ENCODE measurements at places on chromosomes 5 and 9.

DNA sequence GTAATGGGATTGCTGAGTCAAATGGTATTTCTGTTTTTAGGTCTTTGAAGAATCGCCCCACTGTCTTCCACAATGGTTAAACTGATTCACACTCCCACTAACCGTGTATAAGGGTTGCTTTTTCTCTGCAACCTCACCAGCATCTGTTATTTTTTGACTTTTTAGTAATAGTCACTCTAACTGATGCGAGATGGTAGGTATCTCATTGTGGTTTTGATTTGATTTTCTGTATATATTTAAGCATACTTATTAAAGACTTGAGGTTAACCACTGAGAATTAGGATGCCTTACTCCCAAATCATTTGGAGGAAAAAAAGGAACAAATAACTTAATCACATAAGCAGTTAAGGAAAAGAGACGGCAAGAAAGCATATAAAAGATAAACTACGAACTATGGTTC lies 181.6 kb upstream of the FST start:
- no peak for DNase-seq

DNA sequence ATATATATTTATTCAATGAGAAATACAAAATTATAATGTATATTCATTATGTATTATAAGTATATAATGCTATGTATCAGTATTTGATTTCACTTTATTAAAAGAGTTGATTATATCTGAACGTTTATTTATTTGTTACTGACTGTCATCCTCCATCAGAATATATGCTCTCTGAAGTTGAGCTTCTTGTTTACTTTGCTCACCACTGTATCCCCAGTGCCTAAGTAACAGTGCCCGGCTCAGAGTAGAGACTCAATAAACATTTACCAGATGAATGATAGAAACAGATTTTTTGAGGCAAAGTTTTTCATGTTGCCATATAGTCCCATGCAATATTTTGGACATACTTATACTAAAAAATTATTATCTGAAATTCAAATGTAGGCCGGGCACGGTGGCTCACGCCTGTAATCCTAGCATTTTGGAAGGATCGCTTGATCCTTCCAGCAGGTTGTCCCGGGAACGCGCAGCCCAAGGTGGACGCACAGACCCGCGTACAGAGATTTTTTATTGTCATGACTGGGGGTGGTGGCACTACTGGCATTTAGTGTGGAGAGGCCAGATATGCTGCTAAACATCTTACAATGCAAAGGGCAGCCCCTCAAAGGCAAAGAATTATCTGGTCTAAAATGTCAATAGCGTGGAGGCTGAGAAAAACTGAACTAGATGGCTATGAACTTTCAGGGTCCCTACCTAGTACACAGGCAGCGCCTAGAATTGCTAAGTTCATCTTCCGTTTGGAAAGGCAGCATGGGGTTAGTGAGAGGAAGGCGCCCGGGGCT lies 761 bp upstream of the DNAJC25 start:
- no peak for DNase-seq

DNA sequence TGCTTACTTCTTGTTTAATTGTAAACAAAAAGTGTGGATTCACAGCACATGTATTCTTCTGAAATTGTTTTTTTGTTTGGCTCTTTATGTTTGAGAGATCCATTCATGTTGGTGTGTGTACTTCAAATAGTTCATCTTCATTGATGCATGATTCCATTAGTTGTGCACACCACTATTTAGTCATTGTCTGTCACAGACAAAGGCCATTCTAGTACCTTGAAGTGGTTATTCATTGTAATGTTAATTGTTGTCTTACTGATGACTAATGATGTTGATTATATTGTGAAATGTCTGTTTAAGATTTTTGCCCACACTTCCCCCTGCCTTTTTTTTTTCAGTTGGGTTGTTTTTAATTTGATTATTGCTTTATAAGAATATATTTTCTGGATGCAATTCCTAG lies 391.3 kb downstream of the DIRAS2 start:
- DNase-seq: no peak

GRCh38 chr5:35372482-35372881 lies 142.2 kb upstream of the PRLR start:
- DNase-seq: no peak

DNA sequence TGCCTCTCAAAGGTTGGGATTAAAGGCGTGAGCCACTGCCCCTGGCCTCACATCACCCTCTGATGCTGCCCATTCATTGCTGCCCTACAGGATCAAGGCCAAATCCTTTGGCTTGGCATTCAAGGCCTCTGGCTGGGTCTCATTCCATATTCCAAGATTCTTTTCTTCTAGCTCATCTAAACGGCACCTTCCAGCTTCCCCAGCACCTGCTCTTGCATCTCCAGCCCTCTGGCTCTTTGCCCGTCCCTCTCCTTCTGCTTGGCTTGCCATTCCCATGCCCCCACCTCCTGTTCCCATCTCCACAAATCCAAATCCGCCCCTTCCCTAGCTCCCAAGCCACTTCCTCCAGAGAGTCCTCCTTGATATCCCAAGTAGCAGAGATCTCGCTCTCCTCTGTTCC lies 33.1 kb downstream of the CORO2A start:
- no peak for DNase-seq

DNA sequence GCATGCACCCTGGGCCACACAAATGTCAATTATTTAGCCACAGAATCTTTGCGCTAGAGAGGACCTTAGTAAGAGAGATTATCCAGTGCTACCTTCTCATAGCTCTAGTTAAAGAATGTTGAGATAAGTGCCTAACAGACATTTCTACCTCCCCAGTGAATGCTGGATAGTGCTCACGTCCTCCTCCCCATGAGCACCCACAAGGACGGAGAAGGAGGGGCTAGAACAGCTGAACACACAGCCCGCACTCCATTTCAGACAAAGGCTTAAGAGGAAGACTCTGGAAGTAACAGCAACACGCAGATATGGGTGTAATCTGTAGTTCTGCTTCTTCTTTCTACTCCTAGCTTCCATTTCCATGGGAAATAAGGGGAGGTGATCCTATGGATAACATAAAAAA lies 120.5 kb downstream of the FEM1C start:
- no peak for DNase-seq

DNA sequence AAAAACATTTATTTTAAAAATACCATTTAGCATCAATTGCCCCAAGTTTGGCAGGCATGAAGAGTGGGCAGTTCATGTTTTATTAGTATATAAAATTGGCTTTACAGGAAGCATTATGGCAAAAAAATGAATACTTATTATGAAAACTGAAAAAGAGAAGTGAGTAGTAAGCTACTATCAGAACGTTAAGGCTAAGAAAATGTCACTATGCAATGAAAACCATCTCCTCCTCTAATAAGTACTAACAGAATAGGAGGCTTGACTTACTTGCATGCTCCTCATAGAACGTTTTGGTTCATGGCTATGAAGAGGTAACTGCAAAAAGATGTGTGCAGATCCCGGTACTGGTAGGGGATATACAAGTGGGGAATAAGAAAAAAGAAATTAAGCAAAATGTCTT lies 23.6 kb downstream of the TICAM2 start:
- DNase-seq: no peak

GRCh38 chr5:5191906-5192305 lies 51.8 kb downstream of the ADAMTS16 start:
- no peak for DNase-seq

DNA sequence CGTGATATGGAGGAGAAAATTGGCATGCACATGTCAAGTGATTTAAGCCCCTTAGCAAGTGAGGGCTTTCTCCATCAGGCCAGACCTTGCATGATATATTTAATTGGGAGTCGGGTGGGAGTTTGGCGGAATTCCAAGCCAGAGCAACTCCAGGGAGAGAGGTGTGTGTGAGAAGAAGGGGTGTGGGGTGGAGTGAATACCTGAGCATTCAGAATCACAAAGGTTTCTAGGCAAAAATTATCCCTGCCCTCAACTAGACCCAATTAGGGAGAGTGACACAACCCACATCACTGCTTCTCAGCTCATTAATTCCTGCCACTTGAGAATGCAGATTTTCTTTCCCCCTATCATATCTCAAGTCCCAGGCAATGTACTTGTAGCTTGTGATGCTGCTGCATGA lies 279.7 kb upstream of the TUT7 start:
- DNase-seq: no peak

All from omental fat pad (tissue), 4 donors.